ENCODE measurements at places on chromosomes 5 and 9.

DNA sequence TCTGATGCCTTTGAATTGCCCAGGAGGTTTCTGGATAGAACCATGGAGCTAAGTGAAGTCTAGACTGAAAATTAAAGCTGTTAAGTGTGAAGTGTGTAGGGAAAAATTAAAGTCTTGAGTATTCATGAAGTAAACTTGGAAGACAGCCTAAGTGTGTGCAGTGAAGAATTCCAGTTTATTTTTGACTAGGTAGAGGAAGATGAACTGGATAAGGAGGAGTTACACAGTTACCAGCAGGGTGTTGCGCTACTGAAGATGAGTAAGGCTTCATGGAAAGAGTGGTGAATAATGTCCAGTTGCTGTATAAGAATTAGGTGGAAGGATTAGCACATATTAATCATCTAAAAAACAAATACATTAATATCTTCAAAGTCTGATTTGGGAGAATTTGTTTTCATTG, 5.7 kb upstream of the CHD1 start:
- DNase-seq = peak; percentile 18

GRCh38 chr5:38339446-38339845, 81.1 kb downstream of the EGFLAM start:
- DNase-seq = no peak

DNA sequence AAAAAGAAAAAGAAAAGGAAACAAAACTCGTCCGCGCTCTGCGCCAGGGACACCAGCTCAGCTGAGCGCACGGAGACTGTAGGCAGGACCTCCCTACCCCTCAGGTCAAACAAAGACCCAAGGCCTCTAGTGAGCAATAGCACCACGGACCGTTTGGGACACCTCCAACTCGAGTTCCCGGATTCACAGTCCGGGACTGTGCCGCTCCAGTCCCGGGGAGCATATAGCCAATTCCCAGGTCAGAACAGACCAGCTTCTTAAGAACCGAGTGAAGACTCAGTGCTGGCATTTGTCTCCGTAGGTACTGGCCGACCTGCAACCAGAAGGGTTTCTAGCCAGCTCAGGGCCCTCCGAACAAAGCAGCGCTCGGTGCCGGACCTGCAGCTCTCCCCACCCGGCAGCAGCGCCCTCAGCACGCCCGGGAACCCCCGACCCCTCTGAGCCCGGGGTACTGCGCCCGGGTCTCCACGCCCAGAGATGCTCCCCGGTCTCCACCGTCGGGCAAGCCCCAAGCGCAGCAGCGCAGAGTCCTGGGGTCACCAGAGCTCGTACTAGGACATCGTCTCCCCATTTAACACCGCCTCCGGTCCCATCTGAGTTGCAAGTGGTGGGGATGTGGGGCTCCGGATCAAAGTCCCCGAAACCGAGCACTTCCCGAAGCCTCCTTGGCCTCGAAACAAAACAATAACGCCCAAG, 591 bp downstream of the ABCA1 start:
- DNase-seq = no peak

DNA sequence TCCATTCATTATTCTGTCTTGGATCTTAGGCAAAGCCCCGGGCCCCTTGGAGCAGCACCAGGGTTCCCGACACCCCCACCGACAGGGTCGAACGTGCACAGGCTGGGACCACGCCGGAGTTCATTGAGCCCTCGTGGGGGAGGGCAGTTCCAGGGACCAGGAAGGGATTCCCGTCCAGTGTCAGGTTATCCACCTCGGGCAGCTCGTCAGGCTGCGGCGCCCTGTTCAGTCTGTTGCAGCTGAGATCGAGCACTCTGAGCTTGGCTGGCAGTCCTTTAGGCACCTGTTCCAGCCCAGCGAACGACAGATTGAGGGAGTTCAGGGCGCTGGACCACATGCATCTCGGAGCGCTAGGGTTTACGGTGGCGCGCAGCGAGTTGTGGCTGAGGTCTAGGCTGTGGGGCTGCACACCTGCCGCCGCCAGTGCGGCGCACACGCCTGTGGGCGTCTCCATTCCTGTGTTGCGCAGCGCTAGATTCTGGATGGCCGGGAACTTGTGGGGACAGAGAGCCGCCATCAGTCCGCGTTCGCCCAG, 1.1 kb downstream of the CD14 start:
- no peak for DNase-seq

DNA sequence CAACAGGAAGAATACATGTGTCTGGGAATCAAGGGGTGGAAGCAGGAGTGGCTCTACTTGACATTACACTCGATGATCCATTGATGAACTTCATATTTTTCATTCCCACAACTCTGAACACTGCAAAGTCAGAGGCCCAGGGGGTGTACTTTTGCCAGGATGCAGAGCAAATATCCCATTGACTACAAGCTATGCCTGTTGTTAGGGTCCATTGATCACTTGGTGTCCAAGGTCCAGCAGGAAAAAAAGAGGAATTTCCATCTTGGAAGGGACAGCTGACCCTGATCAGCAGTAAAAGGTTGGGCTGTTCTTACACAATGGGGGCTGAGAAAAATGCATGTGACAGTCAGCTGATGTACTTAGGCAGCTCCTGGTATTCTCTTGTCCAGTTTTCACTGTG, 118.5 kb upstream of the MAP1B start:
- DNase-seq = no peak

DNA sequence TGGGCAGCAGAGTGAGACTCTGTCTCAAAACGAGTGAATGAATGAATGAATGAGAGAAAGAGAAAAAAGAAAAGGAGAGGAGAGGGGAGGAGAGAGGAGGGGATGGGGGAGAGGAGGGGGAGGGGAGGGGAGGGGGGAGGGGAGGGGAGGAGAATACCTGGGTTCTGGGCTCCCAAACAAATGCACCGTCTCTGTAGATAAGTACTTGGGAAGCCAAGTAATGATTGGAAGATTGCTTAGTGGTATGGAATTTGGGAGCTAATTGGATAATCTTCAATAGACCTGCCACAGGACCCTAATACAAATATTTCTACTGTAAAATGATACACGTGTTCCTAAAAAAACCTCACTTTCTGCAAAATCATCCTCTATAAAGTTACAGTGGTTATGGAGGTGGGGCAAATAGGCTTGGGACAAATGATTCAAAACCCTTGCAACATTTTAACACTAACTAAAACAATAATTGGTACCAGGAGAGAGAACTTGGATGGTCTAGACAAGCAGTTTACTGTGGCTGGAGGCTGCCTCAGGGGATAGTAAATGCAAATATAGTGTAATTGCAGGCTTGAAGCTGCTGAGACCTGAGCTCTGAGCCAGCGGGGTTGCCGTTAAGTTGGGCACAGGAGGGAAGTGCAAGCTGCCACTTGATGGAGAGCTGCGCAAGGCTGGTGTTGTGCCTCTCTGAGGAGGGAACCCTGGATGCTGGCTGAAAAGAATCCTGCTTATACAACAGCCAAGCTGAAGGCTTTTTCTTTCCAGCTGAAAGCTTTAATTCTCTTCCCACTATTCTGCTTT, 3.5 kb downstream of the HEMGN start:
- DNase-seq = no peak

DNA sequence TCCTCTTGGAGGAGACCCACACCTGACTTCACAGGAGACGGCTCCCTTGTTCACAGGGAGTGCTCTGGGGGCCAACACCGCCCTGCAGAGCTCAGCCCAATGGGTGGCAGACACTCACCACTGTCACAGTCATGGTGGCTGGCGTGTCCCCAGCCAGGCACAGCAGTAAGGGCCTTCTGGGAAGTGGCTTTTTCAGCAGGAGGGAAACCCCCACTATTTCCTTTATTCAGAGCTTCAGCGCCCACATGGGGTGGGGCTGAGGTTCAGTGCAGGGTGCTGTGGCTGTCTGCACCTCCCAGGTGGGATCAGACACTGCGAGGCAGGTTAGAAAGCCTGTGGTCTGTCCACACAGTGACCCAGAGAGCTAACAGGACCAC, 3.6 kb upstream of the SNAPC4 start:
- no peak for DNase-seq

DNA sequence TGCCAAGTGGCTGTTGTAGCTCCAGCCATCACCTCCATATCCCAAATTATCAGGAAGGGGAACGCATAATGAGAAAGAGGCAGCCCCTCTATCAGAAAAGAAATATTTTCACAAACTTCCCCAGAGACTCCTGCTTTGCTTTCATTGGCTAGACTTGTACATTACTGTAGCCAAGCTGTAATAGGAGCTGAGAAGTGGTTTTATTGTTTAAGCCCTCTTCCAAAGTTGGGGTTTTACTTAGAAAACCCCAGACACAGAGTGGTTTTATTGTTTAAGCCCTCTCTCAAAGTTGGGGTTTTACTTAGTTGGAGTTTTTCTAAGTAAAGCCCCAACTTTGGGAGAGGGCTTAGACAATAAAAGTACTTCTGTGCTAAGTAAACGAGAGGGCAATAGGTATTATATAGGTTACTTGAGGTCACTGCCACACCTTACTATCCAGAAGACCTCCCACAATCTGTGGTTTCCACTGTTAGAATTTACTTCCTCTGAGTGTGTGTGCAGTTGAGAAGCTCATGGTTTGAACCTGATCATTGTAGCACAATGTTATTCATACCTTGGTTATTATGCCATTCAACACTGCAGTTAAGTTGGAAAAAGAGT, 215.7 kb upstream of the OTULINL start:
- DNase-seq = no peak

DNA sequence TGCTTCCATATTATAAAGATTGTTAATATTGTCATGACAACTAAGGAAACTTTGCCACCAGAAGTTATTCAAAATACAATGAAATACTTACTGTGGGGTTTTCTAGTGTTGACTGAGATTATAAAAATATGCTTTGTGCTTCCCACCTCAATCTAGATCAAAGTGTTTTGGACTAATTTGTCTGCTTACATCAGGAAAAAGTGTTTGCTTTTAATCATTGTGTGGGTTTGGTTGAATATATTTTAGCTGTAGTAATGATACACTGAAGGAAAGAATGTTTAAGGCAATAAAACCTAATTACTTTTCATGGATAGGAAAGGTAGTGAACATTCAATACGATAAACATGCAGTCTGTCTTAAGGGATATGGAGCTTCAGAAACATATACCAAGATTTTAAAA, 29.8 kb upstream of the MAN2A1 start:
- no peak for DNase-seq

DNA sequence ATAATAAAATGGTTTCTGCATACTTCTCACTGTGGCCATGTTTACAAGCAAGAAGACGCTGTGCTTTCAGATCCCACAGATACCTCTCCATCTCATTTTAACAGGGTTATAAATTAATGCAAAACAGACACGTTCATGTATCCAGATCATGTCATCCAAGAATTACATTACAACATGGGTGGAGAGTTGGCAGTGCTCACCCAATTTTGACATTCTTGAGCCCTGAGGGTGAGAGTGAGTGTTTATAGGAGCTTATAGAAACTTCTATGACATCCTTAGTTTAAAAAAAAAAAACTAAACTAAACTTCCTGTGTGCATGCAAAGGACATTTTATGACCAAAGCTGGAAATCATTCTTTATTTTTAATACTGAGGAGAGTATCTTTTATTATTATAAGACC, 9.1 kb downstream of the PRKACG start:
- DNase-seq = no peak

DNA sequence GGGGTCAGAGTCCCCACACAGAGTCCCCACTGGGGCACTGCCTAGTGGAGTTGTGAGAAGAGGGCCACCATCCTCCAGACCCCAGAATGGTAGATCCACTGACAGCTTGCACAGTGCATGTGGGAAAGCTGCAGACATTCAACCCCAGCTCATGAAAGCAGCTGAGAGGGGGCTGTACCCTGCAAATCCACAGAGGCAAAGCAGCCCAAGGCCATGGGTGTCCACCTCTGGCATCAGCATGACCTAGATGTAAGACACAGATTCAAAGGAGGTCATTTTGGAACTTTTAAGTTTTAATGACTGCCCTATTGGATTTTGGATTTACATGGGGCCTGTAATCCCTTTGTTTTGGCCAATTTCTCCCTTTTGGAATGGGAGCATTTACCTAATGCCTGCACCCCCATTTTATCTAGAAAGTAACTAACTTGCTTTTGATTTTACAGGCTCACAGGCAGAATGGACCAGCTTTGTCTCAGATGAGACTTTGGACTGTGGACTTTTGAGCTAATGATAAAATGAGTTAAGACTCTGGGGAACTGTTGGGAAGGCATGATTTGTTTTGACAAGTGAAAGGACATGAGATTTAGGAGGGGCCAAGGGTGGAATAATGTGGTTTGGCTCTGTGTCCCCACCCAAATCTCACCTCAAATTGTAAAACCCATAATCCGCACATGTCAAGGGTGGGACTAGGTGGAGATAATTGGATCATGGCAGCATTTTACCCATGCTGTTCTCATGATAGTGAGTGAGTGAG, 56.3 kb upstream of the ITGA1 start:
- no peak for DNase-seq

All from epithelial cell of prostate (primary cell).